ENCODE measurements at places on chromosomes 4 and X. TPM values are rescaled to one million over a fixed set of nuclear protein-coding genes. Genes with fewer than 3 reads are reported as not detected.

DNA sequence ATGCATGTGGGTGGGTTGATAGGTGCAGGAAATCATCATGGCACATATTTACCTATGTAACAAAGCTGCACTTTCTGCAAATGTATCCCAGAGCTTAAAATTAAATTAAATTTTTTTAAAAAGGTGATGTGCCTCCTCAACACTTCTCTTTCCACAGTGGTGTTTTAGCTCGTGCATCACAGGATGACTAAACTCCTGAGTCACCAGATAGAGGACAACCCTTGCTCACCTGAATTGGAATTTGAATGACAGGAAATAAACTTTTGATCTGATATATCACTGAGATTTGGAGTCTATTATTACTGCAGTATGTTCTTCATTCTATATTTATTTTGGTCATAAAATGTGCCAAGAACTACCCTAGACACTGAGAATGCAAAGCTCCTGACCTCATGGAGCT, 185.3 kb downstream of the MAPK10 start:
- H3K4me1 ChIP-seq, result no peaks in the 10 kb centered on the region
- H3K36me3 ChIP-seq, result no peaks in the 10 kb centered on the region
- H3K4me3 ChIP-seq, result no peak overlapping the region

GRCh38 chr4:80173401-80173800, 23.9 kb upstream of the PRDM8 start:
- DNase-seq, result no peak
- H3K36me3 ChIP-seq, result no peaks in the 10 kb centered on the region

GRCh38 chrX:10166248-10166716, 9.5 kb downstream of the CLCN4 start:
- no peaks in the 10 kb centered on the region for H3K36me3 ChIP-seq
- no peak overlapping the region for H3K27ac ChIP-seq
- no peak for DNase-seq
- no peak overlapping the region for H3K4me3 ChIP-seq

DNA sequence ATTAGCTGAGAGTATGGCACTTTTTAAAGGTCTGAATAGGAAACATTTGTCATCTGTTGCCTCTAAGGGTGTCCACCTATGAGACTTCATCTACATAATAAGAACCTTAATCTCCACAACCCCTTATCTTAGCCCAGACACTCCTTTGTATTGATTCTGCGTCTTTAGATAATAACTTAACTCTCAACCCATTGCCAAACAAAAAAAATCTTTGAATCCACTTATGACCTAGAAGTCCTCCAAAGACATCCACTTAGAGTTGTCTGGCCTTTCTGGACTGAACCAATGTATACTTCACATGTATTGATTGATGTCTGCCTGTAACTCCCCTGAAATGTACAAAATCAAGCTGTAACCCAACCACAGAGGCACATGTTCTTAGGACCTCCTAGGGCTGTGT, 66.0 kb upstream of the CHRNA9 start:
- H3K36me3 ChIP-seq, result no peaks in the 10 kb centered on the region
- no peak overlapping the region for H3K4me3 ChIP-seq
- no peaks in the 10 kb centered on the region for H3K4me1 ChIP-seq
- H3K27me3 ChIP-seq, result no peaks in the 10 kb centered on the region
- no peak overlapping the region for H3K27ac ChIP-seq
- no peak for DNase-seq

DNA sequence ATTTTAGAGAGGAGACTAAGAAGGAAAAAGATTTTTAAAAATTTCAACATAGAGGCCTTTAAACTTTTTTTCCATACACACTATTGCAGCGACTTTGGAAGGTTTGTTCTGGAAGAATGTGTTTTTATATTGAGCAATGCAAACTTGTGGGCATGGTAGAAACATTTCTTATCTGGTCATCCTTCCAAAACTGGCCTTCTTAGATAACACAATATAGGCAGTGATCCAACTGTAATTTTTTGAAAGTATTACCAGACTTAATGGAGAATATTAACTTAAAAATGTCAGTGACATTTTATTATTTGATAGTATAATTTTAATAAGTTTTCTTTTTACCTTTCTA, 25.6 kb downstream of the FHDC1 start:
- peaks cover 32% of the 10 kb centered on the region for H3K4me1 ChIP-seq
- H3K27ac ChIP-seq, result no peak overlapping the region
- peaks cover 4% of the 10 kb centered on the region for H3K36me3 ChIP-seq
- H3K4me3 ChIP-seq, result no peak overlapping the region
- DNase-seq, result no peak

DNA sequence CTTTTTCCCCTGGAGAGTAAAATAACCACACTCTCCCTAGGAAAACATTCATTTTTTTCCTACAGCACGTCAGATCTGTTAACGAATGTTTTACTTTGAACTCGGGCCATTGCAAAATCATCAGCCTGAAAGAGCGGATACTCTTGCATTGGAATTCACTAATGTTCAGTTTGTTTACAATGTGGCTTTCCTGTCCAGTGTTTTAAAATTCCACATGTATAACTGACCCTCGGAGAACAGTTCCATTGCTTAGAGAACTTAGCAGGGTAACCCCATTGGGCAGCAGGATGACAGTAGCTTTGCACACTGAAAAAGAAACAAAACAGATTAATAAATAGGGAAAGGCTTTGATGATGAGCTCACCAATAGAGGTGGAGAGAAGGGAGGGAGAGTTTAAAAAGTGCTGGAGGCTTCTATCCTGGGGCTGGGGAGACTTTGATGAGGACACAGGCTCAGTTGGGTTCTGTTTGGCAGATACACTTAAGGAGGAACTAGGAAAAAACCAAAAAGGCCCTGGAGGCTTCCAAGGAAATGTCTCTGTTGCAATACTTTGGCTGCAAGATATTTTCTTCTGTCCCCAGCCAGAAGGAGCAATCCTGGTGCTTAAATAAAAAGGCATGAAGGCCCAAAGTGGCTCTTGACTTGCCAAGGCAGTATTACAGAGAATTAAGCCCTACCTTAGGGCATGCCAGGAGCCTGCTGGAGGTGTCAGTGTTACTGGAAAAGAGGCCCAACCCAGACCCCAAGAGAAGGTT, 143.1 kb downstream of the ARSF start:
- H3K27me3 ChIP-seq, result no peaks in the 10 kb centered on the region
- H3K4me1 ChIP-seq, result peaks cover 10% of the 10 kb centered on the region
- no peak for DNase-seq
- peak overlapping the region; percentile 61 for H3K27ac ChIP-seq

- no peaks in the 10 kb centered on the region for H3K27me3 ChIP-seq
- H3K4me1 ChIP-seq, result no peaks in the 10 kb centered on the region
- DNase-seq, result no peak
- no peak overlapping the region for H3K4me3 ChIP-seq
- no peak overlapping the region for H3K27ac ChIP-seq
Observed at GRCh38 chr4:113256946-113257345, 207.5 kb downstream of the ANK2 start.

TEX13B gene
- not detected for total RNA-seq

KLHL4 gene
- total RNA-seq, result 0.92 TPM

All from upper lobe of left lung (tissue), 6 donors.